ENCODE measurements at places on chromosomes 5 and 9.

GRCh38 chr9:134559013-134559412, 82.6 kb upstream of the COL5A1 start:
- DNase-seq, result no peak

- no peak for DNase-seq
These were observed 26.1 kb downstream of the RETREG1 start for GRCh38 chr5:16590685-16591084.

DNA sequence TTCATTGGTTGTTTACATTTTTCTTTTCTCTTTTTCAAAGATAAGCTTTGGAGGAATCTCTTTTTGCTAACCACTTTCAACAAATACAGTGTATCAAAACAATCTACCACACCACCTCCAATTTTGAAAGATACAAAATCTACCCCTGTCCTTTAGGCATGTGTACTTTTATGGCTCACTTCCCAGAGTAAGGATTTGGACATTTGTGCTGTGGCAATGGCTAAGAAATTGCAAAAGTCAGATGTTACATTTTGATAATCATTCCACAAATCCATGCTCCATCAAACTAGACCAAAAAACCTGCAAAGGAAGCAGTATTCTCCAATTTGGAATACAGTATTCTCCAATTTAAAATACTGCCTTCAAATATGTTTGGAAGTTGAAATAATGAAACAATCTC, 204.9 kb downstream of the MCTP1 start:
- peak; percentile 61 for DNase-seq

GRCh38 chr9:78971540-78971939, 600.2 kb upstream of the TLE4 start:
- DNase-seq, result no peak

GRCh38 chr5:175003531-175003930, 279.1 kb downstream of the MSX2 start:
- DNase-seq, result no peak

- DNase-seq, result no peak
These were observed 120.9 kb downstream of the CDC42SE2 start for GRCh38 chr5:131384616-131385214.

DNA sequence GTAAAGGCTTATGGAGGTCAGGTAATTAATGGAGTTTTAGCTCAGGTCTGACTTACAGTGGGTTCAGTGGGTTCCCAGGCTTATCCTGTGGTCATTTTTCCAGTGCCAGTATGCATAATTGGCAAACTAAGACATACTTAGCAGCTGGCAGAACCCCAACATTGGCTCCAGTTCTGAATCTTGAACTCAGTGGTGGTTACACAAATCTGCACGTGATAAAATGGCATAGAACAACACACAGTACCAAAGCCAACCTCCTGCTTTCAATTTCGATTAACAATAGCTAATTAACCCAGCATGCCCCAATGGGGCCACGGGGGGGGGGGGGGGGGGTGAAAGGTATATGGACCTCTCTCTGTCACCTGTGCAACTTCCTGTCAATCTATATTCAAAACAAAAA, 19.0 kb upstream of the BARX1 start:
- no peak for DNase-seq

DNA sequence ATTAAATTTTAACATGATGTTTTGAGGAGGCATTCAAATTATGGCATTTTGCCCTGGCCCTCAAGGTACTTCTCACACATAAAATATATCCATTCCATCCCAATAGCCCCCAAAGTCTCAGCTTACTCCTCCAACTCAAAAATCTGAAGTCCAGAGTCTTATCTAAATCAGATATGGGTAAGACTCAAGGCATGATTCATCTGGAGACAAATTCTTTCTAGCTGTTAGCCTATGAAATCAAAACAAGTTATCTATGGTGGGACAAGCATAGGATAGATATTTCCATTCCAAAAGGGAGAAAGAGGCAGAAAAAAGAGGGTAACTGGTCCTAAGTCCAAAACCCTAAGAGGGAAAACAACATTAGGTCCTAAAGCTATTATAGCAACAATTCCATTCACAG, 408.4 kb downstream of the ZNF608 start:
- no peak for DNase-seq

DNA sequence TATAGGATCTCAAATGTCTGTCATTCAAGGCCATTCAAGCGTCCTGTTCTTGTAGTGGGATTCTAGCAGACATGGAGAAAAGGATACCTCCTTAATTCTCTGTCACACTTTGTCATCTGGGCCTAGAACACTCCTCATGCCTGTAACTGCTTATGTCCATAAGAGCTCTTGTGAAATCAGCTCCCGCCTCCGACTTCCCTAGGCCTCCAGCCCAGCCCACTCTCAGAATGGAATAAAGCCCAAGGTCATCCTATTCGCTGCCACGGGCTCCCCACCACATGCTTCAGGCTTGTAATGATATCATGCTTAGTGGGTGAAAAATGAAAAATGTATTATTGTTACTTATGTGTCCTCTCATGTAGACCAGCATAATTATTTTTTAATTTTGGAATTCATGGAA, 632.5 kb downstream of the ISL1 start:
- no peak for DNase-seq

GRCh38 chr9:116123171-116123570, 30.4 kb upstream of the PAPPA start:
- no peak for DNase-seq

DNA sequence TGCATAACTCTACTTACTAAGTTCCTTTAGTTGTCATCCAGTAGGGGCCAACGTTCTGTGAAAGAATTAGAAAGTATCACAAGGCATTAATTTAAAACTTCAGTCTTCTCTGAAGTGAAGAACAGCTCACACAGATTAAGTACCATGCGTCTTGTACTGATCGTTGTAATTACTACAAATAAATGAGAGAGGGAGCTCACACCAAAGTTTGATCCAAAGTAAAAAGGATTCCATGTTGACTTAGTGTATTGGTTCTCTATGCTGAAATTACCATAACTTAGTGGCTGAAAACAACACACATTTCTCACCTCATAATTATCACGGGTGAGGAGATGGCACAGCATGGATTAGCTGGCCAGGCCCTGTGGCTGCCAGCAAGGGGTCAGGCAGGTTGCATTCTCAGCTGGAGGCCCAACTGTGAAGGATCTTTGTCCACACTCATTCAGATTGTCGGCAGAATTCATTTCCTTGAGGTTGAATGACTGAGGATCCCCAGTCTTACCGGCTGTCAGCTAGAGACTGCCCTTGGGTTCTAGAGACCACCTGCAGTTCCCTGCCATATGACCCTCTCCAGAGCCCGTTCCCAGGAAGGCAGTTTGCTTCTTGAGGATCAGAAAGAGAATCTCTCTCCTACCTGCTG, 169.1 kb downstream of the YTHDC2 start:
- no peak for DNase-seq

DNA sequence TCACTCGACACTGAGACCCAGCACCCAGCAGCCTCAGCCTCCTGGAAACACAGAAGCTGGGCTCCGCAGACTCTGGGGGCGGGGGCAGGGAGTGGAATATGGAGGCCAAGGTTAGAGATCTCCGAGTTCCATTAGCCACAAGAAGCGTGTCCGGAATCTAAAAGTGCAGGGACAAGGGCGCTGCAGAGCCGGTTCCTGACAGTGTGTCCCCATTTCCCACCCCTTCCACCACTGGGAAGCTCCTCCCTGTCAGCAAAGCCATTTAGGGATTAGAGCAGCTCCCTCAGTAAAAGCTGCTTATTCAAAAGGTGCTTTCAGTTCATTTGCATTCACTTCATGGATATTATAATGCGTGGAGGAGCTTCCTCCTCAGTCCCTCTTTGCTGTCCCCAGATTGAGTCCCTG, 74.1 kb upstream of the HSPA9 start:
- no peak for DNase-seq

- DNase-seq, result no peak
These were observed 15.8 kb upstream of the RNU6ATAC start for GRCh38 chr9:134179918-134180785.

DNA sequence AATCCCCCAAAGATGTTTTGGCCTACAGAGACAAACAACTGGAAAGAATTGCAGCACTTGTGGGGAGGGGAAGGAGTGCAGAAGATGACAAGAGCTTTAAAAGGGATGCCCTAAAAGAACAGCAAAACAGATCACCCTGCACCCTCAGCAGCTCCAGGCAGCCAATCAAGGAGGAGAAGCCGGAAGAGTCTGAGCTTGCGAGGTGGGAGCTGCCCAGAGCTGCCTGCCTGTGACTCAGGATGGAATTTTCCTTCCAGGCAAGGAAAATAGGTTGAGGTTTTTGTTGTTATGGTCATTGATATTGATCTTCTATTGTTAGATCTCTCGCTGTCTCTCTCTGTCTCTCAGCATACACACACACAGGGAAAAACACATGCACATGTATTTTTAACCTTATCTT, 70.3 kb upstream of the MAP1B start:
- DNase-seq, result peak; percentile 61

DNA sequence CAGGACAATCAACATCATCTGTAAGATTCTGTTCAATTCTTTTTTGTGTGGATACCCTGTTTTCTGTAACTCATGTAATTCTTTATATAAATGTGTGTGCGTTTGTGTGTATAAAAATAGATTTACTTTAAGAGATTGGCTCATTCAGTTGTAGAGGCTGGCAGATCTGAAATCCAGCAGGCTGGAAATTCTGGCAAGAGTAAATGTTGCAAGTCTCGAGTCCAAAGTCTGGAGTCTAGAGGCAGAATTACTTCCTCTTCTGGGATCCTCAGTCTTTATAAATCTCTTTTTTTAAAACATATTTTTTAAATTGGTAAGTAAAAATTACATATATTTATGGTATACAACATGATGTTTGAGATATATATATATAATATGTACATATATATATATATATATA, 202.1 kb upstream of the TMEM161B start:
- DNase-seq, result no peak

DNA sequence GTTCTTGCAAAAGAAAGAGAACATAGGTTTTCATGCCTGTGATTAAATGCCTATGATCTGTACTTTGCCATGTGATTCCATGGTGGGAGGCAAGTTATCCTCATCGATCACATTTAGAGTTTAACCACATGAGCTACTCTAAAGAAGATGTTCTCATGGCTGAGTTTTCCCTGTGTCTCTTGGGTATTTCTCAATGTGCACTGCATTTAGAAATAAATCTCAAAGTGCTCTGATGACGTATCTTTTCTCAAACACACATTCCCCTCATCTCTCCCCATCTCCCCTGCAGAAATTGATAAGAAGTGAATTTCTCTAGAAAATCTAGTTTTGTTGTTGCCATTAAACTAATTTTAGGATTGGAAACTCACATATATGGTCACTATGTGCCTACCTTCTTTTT, 282.2 kb downstream of the SEMA5A start:
- no peak for DNase-seq

DNA sequence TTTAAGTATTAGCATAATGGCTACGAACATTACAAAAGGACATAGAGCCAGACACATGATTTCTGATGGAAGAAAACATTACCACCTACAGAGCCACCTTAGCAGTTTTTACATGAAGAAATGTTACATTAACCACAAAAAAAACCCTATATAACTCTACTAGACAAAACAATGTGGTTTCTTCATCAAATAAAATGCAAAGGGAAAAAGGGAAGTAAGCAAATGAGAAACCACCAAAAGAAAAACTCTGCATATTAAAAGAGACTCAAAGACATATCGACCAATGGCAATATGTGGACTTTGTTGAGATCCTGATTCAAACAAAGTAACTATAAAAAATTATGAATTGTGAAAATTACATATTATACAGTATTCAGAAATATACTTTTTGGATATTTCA, 132.7 kb downstream of the TSSK1B start:
- no peak for DNase-seq

DNA sequence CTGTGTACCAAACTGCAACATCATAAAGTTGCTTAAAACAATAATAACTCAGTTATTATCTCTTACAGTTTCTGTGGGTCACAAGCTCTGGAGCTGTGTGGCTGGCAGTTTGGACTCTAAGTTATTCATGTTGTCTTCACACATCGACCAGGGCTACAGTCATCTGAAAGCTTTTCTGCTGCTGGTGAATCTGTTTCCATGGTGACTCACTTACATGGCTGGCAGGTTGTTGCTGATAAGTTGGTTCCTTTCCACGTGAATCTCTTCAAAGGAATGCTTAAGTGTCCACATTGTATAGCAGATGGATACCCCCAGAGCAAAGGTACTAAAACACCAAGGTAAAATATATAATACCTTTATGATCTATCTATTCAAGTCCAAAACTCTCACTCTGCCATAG, 44.8 kb upstream of the CYLC2 start:
- DNase-seq, result no peak

DNA sequence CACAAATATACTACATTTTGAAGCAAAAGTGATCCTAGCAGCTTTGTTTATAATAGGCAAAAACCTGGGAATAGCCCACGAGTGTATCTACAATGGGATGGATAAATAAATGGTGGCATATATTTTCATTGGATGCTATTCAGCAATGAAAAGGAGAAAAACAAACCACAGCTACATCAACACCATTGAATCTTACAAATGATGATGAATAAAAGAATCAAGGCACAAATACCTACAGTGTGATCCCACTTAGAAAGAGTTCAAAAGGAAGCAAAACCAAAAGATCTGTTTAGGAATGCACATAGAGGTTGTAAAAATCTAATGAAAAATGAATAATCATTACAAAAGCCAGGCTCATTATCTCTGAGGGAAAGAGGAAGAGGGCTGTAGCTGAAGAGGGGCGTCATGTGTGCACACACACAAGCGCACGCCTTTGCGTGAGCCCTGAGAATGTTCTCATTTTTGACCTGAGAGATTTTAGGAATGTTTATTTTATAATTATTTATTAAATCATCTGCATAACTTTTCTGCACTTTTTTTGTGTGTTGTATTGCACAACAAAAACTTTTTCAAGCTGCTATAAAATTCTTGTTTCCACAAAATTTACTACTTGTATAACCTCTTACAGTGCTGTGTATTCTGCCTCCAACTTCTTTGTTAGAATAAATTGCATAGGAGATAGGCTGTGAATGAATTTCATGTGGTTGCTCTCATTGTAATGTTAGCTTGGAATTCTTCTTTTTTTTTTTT, 5.9 kb upstream of the RHOBTB3 start:
- no peak for DNase-seq

DNA sequence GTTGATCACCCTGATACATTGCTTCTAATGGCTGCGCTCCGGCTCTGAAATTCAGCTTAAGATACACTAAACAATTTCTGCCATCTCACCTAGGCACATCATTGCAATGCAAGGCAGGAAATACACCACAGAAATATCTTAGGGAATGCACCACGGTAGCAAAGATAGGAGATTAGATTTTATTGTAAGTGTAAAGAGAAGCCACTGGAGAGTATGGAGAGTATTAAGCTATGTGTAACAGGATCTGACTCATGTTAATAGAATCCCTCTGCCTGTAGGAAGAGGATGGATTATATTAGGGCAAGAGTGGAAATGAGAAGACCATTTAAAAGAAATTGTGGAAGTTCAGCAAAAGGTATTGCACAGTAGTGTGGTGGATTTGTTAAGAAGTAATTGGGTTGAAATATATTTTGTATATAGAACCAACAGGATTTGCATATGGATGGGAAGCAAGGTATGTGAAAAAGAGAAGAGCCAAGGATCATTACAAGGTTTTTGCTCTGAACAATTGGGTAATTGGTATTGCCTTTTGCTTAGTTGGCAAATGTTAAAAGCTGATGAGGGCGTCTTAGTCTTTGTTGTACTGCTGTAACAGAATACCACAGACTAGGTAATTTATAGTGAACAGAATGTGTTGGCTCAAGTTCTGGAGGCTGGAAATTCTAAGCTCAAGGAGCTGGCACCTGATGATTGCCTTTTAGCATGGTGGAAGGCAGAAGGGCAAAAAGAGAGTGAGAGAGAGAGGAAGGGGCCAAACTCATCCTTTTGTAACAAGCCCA, 636.1 kb downstream of the PSAT1 start:
- DNase-seq, result no peak

GRCh38 chr9:108241384-108242073, 614.3 kb downstream of the ACTL7B start:
- DNase-seq, result no peak

Data from adipocyte (in vitro differentiated cells).